NCI-H1092 (cell line): ENCODE measurements at places on chromosomes 5 and 9.

DNA sequence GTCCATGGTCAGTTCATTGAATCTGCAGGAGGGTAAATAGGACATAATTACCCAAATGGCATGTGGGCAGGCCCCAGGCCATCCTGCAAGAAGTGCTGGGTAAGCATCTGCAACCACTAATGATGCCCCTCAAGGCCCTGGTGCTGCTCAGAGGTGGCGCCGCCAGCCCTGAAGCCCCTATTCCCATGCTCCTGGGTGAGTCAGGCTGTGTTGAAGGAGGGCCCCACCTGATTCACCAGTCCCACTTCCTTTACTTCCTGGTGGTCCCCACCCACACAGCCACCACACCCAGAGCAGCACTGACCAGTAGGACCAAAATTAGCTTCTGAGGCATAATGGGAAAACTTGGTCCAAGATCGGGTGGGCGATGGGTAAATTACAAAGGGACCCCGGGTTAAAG is 120.4 kb upstream of the SPRY4 start:
- DNase-seq = no peak

- peak; percentile 74 for DNase-seq
These were observed 162.0 kb downstream of the C9orf50 start for GRCh38 chr9:129458663-129459546.

DNA sequence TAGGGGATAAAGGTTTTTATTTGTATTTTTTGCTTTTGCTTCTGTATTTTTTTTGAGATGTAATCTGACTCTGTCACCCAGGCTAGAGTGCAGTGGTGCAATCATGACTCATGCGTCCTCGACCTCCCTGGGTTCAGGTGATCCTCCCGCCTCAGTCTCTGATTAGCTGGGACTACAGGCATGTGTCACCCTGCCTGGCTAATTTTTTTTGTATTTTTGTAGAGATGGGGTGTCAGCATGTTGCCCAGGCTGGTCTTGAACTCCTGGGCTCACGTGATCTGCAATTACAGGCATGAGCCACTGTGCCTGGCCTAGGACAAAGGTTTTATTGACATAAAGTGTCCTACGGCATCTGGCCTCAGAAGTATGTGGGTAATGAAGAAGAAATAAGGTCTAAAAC is 297.1 kb upstream of the C9orf72 start:
- DNase-seq = no peak

DNA sequence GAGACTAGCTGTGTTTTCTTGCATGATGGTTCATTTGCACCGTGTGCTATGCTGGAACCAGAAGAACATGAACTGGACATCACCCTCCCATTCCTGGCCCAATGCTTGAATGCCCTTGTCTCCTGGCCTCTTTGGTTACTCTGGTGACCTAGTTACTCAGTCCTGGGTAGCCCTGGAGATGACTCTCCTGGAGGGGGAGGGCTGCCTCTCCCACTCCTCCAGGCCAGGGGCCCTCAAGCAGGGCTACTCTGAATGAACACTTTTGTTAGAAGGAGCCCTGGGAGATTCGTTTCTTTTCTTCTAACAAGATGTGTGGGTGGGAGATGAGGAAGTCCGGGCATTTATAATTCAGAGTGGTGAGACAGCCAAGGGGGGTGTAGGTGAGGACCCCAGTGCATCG is 12.0 kb upstream of the NKX2-5 start:
- DNase-seq = no peak

GRCh38 chr9:34254141-34254913 is 74.7 kb downstream of the KIF24 start:
- DNase-seq = no peak

- no peak for DNase-seq
These were observed 47.5 kb downstream of the NKD2 start for GRCh38 chr5:1055896-1056610.

DNA sequence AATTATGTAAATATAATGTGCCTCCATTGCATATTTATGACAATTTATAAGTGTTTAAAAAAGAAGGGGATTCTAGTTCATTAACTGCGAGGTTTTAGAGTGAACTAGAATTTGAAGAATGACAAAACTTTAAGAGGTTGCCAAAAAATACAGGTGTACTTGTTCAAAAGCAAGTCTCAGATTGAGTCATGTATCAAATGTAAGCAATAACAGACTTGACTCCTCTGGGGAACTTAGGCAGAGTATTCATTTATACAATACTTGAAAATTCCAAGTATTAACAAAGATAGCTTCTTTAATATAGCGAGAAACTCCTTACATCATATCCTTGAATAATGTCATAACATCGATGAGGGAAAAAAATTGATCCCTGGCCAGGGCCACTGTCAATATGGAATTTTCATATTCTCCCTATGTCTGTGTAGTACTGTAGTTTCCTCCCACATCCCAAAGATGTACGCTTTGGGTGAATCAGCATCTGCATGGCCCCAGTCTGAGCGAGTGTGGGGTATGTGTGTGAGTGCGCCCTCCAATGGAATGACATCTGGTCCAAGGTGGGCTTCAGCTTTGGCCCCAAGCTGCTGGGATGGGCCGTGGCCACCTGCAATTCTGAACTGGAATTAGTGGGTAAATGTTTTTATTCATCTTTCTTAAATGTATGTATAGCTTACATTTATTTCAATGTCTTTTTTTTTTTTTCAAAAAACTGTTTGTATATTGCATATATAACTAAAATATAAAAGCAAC is 70.1 kb downstream of the RIC1 start:
- DNase-seq = no peak

DNA sequence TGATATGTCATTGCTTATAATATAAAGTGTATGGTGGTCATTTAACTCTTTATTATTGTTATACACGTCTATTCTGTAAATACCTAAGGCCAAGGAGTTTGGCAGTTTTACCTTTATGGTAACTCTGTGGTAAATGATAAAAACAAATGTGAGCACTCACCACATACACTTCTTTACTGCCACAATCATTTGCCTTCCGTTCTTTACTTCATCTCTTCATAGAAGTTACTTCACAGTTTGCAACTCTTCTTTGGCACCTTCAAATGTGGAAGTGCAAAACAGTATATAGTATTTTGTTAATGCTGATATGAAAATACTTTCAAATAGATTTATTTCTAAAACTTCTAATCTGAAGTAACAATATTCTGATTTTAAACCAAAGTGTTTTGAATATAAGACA is 4.4 kb upstream of the MEF2C start:
- no peak for DNase-seq

DNA sequence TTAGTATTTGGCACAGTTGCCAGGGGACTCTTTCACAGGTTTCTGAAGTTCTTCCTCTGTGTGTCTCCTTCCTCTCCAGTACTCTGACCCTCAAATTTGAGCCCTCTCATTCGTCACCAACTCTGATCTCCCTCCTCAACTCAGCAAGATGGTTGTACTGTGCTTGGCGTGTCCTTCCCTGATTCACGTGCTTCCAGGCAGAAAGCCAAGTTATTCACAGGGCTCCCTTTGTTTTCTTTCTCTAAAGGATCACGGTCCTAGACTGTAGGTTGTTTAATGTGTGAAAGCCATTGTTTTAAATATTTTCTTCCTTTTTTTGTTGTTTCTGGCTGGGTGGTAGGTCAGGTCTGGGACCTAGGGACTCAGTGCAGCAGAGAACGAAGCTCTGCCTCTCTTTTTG is 142.9 kb downstream of the DMAC1 start:
- DNase-seq = peak; percentile 14

DNA sequence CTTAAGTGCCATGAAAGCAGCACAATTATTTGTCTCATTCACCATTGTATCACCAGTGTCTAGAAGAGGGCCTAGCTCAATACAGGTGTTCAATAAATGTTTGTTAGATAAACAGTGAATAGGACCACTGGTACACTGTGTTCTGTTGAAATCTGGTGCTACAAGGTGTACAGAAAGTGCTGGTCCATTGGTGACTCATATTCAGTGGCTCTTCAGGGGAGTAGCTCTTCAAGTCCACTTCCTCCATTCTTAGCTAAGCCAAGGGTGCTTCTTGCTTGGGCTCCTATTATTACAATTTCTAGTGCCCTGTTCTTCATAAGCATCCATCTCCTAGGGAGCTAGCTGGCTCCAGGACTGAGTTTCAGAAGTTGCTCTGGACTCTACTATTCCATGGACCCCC is 6.4 kb upstream of the FCHO2 start:
- no peak for DNase-seq

DNA sequence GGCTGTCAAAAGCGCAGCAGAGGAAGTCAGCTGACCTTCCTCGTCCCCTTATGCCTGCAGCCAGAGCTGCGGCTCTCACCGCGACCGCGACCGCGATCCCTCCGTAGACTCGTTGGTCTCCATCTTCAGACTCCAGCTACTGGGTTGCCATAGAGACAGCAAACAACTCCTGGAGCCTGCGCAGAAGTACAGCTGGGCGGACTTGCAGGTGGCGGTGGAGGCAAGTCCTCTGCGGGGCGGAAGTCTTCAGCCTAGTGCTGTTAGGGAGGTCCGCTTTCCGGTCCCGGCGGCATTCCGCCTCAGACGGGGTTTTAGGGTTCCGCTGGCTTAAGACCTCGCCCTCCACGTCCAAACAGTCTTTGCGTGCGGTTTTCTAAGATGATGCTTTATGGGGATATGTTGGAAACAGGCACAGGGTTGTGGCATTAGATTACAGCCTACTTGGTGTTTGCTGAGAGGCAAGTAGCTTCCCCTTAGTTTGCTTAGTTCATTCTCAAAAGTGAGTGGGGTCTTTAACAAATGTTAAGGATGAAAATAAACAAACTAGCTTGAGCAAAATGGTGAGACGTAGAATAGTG is at the start of gene SPAG8:
Gene SPAG8, minus strand, starts transcription at position 238 of the 578 bp plus-strand sequence. Its CDS starts 115 bp downstream, at position 123.
- DNase-seq = peak; percentile 97

- no peak for DNase-seq
These were observed 1.2 kb upstream of the SLC25A48 start for GRCh38 chr5:135832941-135833920.

- no peak for DNase-seq
These were observed 8.0 kb downstream of the CCNG1 start for GRCh38 chr5:163445345-163445744.

DNA sequence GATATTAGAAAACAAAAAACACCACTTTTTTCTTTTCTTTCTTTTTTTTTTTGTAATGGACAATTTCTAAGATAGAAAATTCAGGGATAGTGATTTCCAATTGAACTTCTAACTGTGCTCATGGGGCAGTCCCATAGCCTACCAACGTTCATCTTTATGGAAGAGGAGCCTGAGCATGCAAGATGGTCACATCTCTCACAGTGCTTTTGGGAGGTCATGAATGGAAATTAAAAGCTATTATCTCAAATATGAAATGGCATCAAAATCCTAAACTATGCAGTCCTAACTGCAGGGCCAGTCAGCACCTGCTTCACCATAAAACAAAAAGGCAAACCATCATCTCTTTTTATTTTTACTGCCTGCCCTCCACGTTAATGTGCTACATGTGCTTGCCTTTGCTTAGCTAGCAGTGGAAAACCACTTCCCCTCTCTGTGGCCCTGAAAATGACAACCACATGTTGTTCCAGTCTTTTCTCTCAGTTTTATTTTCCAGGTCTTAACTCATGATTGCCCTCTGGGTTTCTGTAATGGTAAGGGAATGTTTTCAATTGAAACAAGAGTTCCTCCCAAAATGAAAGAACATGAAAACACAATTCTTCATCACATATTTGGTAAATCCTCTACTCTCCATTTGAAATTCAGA is 16.7 kb downstream of the IFNB1 start:
- no peak for DNase-seq

- no peak for DNase-seq
These were observed 9.4 kb downstream of the FIBCD1 start for GRCh38 chr9:130929571-130930038.

- DNase-seq = no peak
These were observed 8.9 kb downstream of the CTNNA1 start for GRCh38 chr5:138762110-138762509.

- DNase-seq = peak; percentile 58
These were observed 36.4 kb upstream of the ADAMTSL1 start for GRCh38 chr9:18437315-18438201.

GRCh38 chr5:167934551-167934971 is 356.9 kb upstream of the WWC1 start:
- DNase-seq = no peak

GRCh38 chr5:127840198-127840524 is 137.0 kb downstream of the CCDC192 start:
- no peak for DNase-seq
